ENCODE measurements at places on chromosomes 16 and 17. TPM values are rescaled to one million over a fixed set of nuclear protein-coding genes. Genes with fewer than 3 reads are reported as not detected.
A peak's percentile ranks its signal among the peaks of the same experiment; 100 is the strongest.

- no peaks in the 10 kb centered on the region for H3K27me3 ChIP-seq
- no peak overlapping the region for H3K27ac ChIP-seq
- no peak overlapping the region for H3K4me3 ChIP-seq
- peaks cover 18% of the 10 kb centered on the region for H3K36me3 ChIP-seq
- no peak for DNase-seq
- H3K4me1 ChIP-seq, result peaks cover 31% of the 10 kb centered on the region
These were observed 202.6 kb downstream of the SHISA9 start for GRCh38 chr16:13103831-13104530.

DNA sequence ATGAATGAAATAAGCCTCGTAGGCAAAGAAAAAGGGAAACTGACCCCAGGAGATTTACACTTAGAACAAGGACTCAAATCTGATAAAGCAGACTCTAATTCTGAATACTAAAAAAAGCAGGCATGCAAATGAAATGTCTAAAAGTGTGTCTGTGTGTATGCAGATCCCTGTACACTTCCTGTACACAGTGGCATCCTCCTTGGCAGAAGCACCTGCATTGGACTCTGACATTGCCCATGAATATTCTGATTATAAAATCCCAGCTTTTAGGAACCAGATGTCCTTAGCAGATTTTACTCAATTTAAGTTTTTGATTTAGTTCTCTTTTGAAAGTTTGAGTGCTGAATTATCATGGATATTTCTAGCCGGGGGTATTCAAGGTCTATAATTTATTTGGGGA, 306.0 kb upstream of the CDH8 start:
- no peaks in the 10 kb centered on the region for H3K27me3 ChIP-seq
- H3K27ac ChIP-seq, result no peak overlapping the region
- no peak for DNase-seq
- H3K4me3 ChIP-seq, result no peak overlapping the region

The TBC1D3G gene
- not detected for total RNA-seq

- no peak for DNase-seq
- H3K36me3 ChIP-seq, result no peaks in the 10 kb centered on the region
These were observed 590 bp upstream of the CD79B start for GRCh38 chr17:63932721-63933120.

DNA sequence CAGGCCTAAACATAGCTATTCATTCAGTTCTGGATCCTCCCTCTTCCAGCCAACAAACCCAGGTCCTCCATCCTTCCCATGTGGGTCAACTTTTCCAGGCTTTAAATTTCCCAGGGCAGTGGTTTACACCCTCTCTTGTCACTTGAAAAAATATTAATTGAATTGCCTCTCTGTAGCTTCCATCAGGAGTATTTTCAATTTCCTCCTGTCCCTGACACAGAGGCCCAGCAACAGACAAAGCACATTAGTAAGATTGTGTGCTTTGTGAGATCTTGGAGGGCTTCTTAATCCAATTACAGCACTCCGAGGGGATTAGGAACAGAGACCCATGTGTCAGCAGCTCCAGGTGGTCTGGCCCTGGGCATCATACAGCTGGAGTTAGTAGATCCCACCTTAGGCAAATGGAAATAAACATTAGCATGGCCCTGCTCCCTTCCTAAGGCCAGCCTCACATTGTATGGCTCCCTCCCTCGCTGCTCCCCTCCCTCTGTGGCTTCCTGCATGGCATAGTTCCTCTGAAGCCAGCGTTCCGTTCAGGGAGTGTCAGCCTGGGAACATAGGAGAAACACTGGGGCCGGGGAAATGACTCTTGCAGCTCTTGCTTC, 132.7 kb upstream of the HSBP1 start:
- H3K4me3 ChIP-seq, result no peak overlapping the region
- no peak overlapping the region for H3K27ac ChIP-seq
- peaks cover 3% of the 10 kb centered on the region for H3K4me1 ChIP-seq
- H3K36me3 ChIP-seq, result peaks cover 16% of the 10 kb centered on the region
- DNase-seq, result no peak

The CORO6 gene
- 7.5 TPM for total RNA-seq

DNA sequence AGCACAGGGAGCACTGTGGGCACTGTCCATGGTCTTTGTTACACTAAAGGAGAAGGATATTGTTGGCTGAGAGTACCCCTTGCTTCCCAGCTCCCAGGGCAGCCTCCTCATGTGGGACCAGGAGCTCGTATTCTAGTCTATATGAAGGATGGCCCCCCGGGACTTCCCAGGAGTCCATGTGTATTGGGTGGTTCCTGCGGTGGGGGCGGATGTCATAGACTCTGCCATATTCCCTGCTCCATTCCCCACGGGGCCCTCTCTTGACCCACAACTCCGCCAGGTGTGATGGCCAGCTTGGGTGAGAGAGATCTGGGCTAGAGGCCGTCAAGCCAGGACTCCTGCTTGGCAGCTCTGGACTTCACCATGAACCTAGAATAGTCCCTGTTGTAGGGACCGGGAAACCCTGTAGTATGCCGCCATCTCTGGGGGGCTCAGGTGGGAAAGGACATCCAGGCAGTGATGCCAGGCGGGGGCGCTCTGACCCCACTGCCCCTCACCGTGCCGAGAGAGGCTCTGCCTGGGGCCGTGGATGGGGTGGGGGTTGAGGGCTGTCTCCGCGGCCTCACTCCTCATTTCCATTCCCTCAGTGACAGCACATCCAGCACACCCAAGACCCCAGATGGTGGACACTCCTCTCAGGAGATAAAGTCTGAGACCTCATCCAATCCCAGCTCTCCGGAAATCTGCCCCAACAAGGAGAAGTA, 37.8 kb downstream of the OR1D5 start:
- no peak for DNase-seq
- H3K4me1 ChIP-seq, result no peaks in the 10 kb centered on the region
- no peak overlapping the region for H3K4me3 ChIP-seq
- no peaks in the 10 kb centered on the region for H3K27me3 ChIP-seq
- H3K36me3 ChIP-seq, result peaks cover 65% of the 10 kb centered on the region

DNA sequence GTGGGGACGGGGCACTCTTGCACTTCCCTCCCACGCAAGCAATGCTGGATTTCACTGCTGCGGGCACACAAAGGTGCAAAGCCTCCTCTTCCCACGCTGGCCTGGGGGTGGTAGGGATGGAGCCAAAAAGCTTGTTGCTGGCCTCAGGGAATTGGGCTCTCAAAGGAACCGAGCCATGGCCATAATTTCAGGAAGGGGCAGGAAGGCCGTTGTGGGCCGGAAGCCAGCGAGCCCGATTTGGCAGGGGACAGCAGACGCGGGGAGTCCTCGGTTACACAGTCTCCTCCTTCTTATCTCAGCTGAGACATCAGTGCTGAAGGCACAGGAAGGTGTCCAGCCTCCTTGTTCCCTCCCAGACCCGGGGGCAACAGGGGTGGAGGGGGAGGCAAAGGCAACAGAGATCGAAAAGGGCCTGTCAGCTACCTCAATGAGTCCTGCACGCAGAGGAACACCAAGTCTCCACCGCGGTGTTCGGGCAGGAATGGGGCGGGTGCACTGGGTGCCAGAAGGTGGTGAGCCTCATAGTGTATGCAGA, 59.5 kb downstream of the SLFN11 start:
- H3K27ac ChIP-seq, result no peak overlapping the region
- H3K36me3 ChIP-seq, result no peaks in the 10 kb centered on the region
- peaks cover 34% of the 10 kb centered on the region for H3K4me1 ChIP-seq
- peak overlapping the region; percentile 80 for H3K4me3 ChIP-seq
- peaks cover 45% of the 10 kb centered on the region for H3K27me3 ChIP-seq

The OR3A2 gene
- not detected for total RNA-seq

DNA sequence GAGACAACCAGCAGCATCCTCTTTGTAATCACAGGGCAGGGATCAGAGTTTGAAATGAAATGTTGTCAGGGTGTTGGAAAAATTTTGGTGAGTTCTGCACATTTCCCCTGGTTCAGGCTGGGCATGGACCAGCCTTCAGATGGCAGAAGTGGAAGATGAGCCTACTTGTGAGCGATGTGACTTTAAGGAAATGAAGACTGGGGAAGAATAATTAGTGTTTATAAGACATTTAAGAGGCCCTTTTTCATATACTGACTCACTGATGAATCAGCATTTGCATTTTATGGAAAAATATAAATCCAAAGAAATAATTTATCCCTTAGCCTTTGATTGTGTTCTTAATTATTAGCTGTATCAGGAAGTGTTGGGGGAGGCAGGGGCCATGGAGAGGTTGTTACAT, 20.9 kb downstream of the GPR179 start:
- no peak overlapping the region for H3K27ac ChIP-seq
- H3K27me3 ChIP-seq, result no peaks in the 10 kb centered on the region
- H3K4me1 ChIP-seq, result peaks cover 22% of the 10 kb centered on the region
- H3K36me3 ChIP-seq, result peaks cover 34% of the 10 kb centered on the region
- no peak overlapping the region for H3K4me3 ChIP-seq
- no peak for DNase-seq

The CYGB gene
- total RNA-seq, result 5.1 TPM

The ABI3 gene
- 1.5 TPM for total RNA-seq

The PLEKHM1 gene
- total RNA-seq, result 15.8 TPM

- no peak overlapping the region for H3K4me3 ChIP-seq
- DNase-seq, result no peak
- H3K27ac ChIP-seq, result no peak overlapping the region
- H3K36me3 ChIP-seq, result no peaks in the 10 kb centered on the region
- H3K27me3 ChIP-seq, result no peaks in the 10 kb centered on the region
These were observed 60.2 kb upstream of the PHOSPHO1 start for GRCh38 chr17:49290690-49291359.

The ATPAF2 gene
- 33.5 TPM for total RNA-seq

The TP53TG3B gene
- not detected for total RNA-seq

The TMIGD1 gene
- total RNA-seq, result not detected

GRCh38 chr16:2663553-2664546, 18.5 kb upstream of the KCTD5 start:
- peaks cover 10% of the 10 kb centered on the region for H3K4me1 ChIP-seq
- peaks cover 10% of the 10 kb centered on the region for H3K27me3 ChIP-seq
- H3K4me3 ChIP-seq, result no peak overlapping the region
- no peak for DNase-seq
- peak overlapping the region; percentile 5 for H3K27ac ChIP-seq

DNA sequence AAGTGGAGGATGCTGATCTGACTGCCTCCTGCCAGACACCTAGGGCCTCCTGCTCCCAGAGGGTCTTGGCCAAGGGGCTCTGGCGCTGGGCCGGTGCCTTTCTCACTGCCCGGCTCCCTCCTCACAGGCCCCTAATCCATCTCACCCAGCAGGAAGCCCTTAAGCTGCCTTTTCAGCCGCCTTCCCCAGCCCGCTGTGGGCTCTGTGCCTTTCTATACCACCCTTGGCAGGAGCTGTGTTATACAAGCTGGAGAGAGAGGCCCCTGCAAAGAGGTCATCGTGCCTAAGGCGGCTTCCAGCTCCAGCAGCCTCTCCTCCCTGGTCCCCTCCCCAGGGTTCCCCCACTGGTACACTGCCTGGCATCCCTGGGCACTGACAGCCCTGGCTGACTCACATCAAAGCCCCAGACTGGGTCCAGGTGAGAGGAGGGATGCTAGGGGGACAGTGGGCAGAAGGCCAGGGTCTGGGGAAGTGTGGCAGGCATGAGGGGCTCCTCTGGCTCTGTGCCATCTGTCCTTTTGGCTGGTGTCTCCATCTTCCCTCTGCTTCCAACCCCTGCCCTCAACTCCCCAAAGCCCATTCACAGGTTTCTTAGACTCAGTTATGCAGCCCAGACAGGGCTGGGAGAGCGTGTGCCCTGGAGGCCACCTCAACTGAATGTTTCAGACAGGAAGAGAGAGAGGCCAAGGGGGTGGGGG, 15.3 kb upstream of the FZD2 start:
- peak; percentile 39 for DNase-seq
- H3K4me3 ChIP-seq, result peak overlapping the region; percentile 60
- H3K36me3 ChIP-seq, result peaks cover 4% of the 10 kb centered on the region
- H3K4me1 ChIP-seq, result peaks cover 83% of the 10 kb centered on the region

DNA sequence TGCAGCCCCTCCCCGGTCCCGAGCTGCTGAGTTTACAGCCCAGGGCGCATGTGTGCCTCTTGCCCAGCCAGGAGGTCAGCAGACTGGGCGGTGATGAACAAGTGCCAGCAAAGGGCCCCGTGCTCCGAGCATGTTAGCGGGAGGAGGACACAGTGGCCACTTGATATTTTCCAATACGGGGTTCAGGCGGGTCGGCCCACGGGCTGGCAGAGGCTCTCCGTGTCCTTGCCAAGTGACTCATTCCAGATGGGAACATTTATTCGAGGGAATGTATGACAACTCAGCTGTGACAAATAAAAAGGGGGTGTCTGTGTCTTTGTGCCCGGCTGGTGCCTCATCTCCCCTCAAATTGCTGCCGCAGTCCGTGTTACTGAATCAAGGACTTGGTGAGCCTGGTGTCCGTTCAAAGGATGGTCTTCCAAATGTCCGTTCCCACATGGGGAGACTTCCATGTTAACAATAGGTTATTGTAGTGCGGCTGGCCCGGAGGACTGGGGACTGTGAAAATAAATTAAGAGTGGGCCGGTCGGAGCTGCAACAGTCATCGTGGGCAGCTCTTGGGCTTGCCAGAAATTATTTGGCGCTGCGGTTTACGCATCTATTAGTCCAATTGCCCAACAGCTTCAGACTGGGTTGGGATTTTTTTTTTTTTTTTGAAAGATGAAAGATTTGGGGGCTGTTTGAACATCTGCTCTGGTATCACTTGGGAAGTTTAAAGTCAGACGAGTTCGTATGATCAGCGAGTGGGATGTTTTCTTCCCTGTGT, 174.0 kb upstream of the CIBAR2 start:
- no peaks in the 10 kb centered on the region for H3K27me3 ChIP-seq
- no peak overlapping the region for H3K4me3 ChIP-seq
- peaks cover 3% of the 10 kb centered on the region for H3K4me1 ChIP-seq
- no peaks in the 10 kb centered on the region for H3K36me3 ChIP-seq

The TAT gene
- total RNA-seq, result 0.66 TPM

DNA sequence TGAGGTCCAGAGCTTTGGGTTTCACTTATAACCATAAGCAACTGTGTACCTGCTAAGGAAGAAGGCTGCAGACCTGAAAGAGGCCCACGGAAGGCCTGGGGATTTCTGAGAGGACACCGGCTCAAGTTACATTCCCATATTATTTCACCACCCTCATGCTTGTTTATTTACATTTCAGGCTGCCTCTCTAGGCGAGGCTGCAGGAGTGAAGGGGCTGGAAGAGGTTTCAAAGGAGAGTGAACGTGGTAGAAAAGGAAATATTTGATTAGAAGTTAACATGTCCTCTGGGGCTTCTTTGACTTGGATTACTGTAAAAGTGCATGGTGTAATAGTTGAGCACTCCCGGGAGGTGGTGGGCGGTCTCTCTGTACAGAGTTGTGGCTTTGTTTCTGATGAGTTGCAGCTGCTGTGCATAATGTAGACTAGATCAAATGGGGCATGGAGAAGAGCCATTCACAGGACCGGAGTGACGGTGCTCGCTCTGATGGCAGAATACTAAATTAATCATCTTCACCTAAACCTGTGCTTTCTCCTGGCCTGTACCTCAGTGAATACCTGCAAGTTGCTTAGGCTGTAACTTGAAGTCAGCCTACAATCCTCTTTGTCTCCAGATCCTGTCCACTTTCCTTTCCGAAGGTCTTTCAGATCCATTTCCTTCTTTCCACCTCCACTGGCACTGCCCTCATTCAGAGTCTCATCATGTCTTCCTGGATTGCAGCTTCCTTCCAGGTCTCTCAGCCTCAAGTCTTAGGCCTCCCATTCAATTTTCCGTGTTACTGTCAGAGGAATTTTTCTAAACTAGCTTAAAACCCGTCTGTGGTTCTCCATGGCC, 1.9 kb upstream of the CPD start:
- 0 out of 2 replicates have a peak overlapping the region, but pooled peaks have one; percentile 1 for H3K4me3 ChIP-seq
- H3K36me3 ChIP-seq, result no peaks in the 10 kb centered on the region
- H3K4me1 ChIP-seq, result peaks cover 46% of the 10 kb centered on the region
- peaks cover 40% of the 10 kb centered on the region for H3K27me3 ChIP-seq

The AATK gene
- 4.4 TPM for total RNA-seq

- H3K27ac ChIP-seq, result no peak overlapping the region
- DNase-seq, result no peak
- no peak overlapping the region for H3K4me3 ChIP-seq
- no peaks in the 10 kb centered on the region for H3K27me3 ChIP-seq
- H3K4me1 ChIP-seq, result peaks cover 17% of the 10 kb centered on the region
These were observed 310.7 kb upstream of the PMFBP1 start for GRCh38 chr16:72482695-72483094.

The GPRC5C gene
- 20.6 TPM for total RNA-seq

The DNAH9 gene
- total RNA-seq, result 0.14 TPM

Measured in WTC11 (cell line).